CD4-positive, alpha-beta T cell treated with Interleukin-21 for 1 hour (primary cell): ENCODE measurements at places on chromosomes 11 and 22.

DNA sequence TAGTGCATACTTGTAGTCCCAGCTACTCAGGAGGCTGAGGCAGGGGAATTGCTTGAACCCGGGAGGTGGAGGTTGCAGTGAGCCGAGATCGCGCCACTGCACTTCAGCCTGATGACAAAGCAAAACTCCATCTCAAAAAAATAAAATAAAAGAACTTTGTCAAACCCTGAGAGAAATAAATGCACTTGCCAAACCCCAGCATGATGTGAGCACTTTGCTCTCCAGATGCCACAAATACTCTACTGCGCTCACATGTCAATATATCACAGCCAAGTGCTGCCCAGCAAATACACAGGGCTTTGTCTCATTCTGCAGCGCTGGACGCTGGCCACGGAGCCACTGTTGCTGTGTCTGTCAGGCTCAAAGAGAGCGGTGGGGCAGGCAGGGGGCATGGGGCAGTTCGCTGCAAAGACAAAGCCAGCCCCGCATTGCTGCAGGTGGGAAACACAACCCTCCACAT is 45.1 kb downstream of the AHNAK start:
- no peak for DNase-seq

DNA sequence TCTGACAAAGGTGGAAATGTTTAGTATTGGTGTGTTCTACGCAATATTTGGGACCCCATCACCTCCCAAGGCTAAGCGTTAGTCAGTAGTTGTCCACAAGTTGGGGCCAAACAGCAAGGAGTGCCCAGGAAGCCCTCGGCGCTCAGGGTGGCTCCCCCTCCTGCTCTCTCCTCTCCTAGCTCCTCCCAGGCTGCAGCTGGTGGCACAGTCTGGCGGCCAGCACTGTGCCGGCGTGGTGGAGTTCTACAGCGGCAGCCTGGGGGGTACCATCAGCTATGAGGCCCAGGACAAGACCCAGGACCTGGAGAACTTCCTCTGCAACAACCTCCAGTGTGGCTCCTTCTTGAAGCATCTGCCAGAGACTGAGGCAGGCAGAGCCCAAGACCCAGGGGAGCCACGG is 16.8 kb downstream of the CD5 start:
- no peak for DNase-seq

- no peak for DNase-seq
Observed at GRCh38 chr11:109510316-109510715, 88.3 kb downstream of the C11orf87 start.

DNA sequence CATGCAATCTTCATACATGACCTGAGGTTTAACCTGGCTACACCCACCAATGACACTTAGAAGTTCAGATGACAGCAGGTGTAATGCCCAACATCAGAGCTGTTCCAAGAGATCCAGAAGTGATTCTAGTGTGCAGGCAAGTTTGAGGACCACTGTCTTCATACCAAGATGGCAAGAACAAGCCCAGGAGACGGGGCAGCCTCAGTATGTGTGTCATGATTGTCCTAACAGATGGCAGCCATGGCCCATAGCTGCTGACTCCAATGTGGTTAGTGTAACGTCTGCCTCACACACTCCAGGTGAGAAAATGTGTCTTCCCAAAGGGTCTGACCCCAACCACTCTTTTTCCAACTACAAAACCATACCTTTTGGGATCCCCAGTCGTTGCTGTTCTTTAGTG is 97.3 kb downstream of the ETS1 start:
- no peak for DNase-seq

DNA sequence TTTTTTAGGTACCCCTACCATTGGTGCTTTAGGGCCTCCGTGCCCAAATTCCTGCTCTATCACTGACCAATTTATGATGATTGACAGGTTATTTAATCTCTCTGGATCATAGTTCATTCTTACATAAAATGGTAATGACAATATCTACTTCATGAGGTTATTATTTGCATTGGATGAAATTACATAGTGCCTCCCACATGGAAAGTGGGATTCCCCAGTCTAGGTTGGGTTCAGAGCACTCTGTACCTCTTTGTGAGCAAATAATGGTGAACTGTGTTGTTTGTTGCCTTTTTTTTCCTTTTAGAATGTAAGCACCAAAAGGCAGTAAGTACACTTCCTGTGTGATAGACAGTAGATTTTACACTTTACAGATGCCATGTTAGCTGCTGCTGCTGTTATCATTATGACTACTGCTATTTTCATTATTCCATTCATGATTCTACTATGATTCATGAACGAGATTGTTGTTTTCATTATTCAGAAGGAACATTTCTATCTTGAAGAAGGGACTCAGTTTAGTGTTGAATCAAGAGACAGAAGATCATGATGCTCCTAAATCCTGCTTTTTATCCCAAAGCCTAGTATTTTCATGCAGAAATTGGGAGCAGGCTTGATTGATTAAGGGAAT is 100.8 kb downstream of the ALX4 start:
- no peak for DNase-seq
